ENCODE measurements at places on chromosomes 11 and 22.

DNA sequence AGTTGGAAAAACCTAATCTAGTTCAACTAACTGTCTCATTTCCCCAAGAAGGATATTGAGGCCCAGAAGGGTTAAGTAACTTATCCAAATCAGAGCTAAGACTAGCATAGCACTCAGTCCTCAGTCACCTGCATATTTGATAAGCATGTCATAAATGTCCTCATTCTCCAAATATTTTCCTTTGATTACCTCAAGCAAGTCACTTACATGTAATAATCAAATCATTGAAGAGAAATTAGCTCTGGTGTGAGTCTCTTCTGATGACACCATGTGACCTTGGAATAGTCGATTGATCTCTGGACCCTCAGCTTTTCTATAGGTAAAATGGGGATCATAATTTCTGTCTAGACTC lies 48.8 kb upstream of the PICALM start:
- DNase-seq: no peak

GRCh38 chr11:38460429-38460828 lies 1862.4 kb upstream of the RAG2 start:
- no peak for DNase-seq

DNA sequence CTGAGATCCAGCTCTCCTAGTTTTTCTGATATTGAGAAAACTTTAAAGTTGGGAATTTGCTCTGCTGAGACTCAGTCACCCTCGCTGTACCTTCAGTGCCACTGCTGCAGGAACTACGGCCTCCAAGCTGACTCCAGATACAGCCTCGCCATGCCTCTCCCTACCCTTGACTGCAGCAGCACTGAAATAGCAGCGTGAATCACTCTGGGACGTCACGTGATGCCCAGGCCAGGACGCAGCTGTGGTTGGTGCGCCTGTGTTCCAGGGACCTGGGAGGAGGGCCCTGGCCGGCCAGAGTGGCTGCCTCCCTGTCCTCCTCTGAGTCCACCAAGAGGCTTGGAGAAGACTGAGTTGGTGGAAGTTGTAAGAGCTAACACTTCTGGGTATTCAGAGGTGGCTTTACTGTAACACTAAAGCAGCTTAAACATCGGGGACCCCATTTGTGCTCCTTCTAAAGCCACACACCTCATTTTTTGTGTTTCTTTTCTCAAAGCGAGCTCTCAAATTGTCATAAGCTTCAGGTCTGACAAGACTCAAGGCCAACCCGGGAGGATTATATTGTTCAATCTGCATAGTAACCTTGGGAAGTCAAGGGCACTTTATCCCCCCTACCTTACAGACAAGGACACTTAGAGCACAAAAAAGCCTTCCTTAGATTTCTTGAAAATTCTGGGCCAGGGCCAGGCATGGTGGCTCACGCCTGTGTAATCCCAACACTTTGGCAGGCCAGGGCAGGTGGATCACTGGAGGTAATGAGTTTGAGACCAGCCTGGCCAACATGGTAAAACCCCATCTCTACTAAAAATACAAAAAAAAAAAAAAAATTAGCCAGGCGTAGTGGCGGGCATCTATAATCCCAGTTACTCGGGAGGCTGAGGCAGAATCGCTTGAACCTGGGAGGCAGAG lies 4.2 kb upstream of the STIP1 start:
- DNase-seq: no peak

DNA sequence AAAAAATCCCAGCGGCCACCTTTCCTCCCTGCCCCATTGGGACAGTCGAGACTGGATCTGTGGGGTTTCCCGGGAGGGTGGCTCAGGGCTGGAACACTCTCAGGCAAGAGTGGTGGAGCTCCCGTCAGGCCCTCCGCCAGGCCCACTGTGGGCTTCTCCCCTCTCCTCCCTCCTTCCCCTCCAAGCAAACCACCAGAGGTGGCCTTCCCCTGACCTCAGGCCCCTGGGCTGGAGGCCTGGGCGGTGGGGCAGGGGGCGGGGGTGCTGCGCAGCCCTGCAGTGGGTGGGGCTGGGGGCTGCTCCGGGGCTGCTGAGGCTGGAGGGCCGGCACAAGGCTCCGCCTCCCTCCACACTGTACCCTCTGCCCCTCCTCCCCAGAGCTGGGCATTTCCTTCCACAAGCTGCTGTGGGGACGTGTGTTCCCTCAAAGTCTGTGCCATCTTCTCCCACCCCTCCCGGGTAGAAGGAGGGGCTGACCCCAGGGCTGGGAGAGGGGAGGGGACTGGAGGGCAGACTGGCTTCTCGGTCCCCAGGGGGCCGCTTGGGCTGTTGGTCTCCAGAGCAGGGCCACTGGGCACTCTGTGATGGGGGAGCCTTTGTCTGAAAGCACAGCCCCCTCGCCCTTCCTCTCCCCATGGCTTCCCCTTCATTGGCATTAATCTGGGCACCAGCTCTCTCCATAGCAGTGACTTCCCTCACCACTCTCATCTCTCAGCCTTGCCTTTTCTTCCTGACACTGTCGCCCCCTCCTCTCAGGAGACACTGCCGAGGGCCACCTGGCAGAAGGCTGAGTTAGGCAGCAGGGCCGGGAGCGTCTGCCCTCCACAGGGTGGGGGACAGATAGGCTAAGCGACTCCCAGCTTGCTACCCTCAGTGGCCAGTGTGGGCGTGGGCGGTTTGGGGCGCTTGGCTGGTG lies 7.1 kb downstream of the RCOR2 start:
- DNase-seq: no peak

GRCh38 chr11:45850446-45850845 lies 3.2 kb downstream of the CRY2 start:
- no peak for DNase-seq

DNA sequence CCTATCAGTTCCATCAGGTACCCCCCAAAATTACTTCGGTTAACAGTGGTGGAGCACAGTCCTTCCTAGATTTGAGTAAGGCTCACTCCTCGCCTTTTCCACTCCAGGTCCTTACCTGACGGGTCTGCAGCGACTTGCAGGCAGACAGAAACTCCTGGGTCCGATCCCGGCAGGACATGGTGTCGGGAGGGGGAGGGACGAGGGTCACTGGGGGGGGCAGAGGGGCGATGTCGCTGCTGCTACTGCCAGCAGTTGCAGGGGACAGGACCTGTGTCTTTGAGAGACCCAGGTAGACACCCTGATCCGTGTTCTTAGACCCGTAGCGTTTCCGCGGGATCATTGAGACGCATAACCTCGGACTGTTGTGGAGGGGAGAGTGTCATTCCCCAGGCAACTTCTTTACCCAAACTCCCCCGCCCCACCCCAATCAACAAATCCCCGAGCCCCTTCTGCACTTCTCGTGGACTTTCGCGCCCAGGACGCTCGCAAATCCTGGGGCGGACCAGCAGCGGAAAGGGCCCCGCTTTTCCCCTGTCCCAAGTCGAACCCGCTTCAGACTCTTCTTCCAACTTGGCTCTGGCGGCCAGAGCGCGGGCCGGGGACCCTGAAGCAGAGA lies 839 bp downstream of the STX5 start:
- DNase-seq: no peak

GRCh38 chr11:85826116-85826855 lies 15.3 kb upstream of the SYTL2 start:
- no peak for DNase-seq
